ENCODE measurements at places on chromosomes 5 and 9.

GRCh38 chr9:135974220-135974573 lies 13.0 kb upstream of the UBAC1 start:
- H3K4me3 ChIP-seq: no peak overlapping the region
- DNase-seq: no peak
- H3K27ac ChIP-seq: no peak overlapping the region

DNA sequence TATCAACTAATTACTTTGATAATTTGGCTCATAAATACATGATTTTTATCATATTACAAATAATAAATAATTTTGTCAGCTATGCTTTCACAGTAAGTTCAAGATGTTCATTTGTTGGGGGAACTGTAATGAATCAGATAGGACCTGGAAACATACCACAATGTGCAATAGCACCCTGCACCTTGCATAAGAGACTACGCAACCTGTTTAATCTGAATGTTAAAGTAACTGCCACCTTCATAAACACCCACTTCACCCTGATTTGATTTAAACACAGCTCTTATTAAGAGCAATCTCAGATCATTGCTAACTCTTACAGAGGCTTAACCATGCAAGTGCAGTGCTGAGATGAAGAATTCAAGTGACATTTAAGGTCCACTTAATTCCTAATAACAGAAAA lies 69.1 kb upstream of the GABRA1 start:
- DNase-seq: no peak
- no peaks in the 10 kb centered on the region for H3K36me3 ChIP-seq
- H3K4me3 ChIP-seq: no peak overlapping the region
- H3K27me3 ChIP-seq: no peaks in the 10 kb centered on the region

DNA sequence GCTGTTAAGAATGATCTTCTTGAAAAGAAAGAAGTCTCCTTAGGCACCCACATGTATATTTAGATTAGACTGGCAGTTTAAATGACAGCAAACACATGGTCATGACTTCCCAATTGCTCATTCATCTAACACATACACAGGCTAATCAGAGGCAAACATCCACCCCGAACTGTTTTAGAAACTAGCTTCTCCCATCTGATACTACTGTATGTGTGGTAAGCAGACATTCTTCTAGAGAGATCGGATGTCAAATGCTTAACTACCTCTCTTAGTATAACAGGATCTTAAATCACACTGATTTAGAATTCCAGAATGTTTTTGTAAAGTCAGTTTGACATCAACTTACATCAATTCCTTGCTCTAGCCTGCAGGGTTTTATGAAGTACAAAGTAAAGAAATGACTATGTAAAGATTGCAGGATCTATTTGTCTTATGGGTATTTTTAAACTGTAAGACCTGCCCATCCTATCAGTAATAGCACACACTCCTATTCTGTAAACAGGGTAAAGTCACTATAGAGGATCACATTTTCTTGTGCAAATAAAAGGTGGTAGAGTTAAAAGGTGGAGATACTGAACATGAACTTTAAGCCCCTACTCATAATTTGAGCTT lies 239.7 kb downstream of the MLLT3 start:
- no peak overlapping the region for H3K27ac ChIP-seq
- no peak for DNase-seq
- H3K36me3 ChIP-seq: no peaks in the 10 kb centered on the region
- no peaks in the 10 kb centered on the region for H3K4me1 ChIP-seq

DNA sequence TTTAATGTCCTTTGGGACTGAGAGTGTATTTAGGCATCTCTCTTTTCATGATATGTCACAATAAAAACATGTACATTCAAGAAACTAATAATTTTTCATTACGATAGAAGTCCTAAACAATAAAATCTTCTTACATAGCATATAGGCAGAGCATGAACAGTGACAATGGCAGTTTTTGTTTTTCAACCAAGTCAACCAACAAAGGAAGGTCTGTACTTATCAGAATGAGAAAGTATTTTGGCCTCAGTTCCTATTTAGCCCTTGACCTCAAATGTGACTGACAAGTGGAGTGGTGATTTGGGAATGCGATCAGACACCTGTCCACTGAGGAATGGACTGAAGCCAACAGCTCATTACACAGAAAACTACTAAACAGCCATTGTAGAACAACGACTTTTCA lies 219.5 kb downstream of the TMEM161B start:
- H3K4me1 ChIP-seq: no peaks in the 10 kb centered on the region
- DNase-seq: no peak
- no peak overlapping the region for H3K27ac ChIP-seq
- no peaks in the 10 kb centered on the region for H3K27me3 ChIP-seq
- H3K36me3 ChIP-seq: no peaks in the 10 kb centered on the region
- H3K4me3 ChIP-seq: no peak overlapping the region

- H3K4me3 ChIP-seq: no peak overlapping the region
- H3K4me1 ChIP-seq: no peaks in the 10 kb centered on the region
- no peaks in the 10 kb centered on the region for H3K36me3 ChIP-seq
- no peak for DNase-seq
- no peaks in the 10 kb centered on the region for H3K27me3 ChIP-seq
Measured at GRCh38 chr9:16801871-16802466, 68.5 kb downstream of the BNC2 start.

- no peaks in the 10 kb centered on the region for H3K4me1 ChIP-seq
- no peaks in the 10 kb centered on the region for H3K27me3 ChIP-seq
- no peak overlapping the region for H3K4me3 ChIP-seq
- no peak for DNase-seq
- no peak overlapping the region for H3K27ac ChIP-seq
Measured at GRCh38 chr5:154253807-154254206, 63.3 kb downstream of the GALNT10 start.

- H3K4me1 ChIP-seq: peaks cover 19% of the 10 kb centered on the region
- H3K4me3 ChIP-seq: no peak overlapping the region
- no peaks in the 10 kb centered on the region for H3K27me3 ChIP-seq
Measured at GRCh38 chr9:104091708-104092107, 2.4 kb upstream of the SMC2 start.

GRCh38 chr9:137825324-137825989 lies 52.1 kb upstream of the CACNA1B start:
- peaks cover 43% of the 10 kb centered on the region for H3K36me3 ChIP-seq
- H3K4me3 ChIP-seq: no peak overlapping the region
- DNase-seq: no peak
- no peak overlapping the region for H3K27ac ChIP-seq
- H3K27me3 ChIP-seq: no peaks in the 10 kb centered on the region
- H3K4me1 ChIP-seq: no peaks in the 10 kb centered on the region

Measured in ascending aorta (tissue), 2 donors.